Thymus (tissue), 14 donors: ENCODE measurements at places on chromosomes 1 and 21.

DNA sequence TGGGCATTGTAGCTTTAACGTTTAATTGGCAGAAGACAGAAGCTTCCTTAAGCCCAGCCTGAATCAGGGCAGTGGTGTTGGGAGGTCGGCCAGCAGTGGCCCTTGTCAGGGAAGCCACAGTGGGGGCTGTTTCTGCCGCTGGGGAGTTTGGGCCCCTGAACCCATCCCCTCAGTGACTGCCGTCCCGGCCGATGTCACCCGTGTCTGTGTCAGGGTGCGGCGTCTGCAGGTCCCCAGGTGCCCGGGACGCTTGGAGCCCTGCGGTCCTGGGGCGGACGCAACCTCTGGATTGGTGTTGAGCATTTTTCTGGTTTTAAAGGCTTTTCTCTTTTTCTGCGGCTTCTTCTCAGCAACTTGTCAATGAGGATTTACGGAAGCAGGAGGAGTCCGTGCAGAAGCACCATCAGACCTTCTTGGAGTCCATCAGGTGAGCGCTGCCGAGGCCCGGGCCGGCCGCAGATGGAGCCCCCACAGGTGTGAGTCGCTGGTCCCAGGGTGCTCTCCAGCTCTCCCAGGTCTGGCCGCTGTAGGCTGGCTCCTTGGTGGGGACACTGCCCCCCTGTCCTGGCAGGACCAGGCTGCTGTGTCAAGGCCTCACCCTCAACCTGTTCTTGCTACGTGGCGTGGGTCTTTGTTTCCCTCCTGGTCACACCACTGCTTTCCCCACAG, 2.3 kb downstream of the ATAD3C start:
- no peak for DNase-seq

GRCh38 chr1:202266061-202266765, 72.6 kb downstream of the LGR6 start:
- DNase-seq, result no peak

DNA sequence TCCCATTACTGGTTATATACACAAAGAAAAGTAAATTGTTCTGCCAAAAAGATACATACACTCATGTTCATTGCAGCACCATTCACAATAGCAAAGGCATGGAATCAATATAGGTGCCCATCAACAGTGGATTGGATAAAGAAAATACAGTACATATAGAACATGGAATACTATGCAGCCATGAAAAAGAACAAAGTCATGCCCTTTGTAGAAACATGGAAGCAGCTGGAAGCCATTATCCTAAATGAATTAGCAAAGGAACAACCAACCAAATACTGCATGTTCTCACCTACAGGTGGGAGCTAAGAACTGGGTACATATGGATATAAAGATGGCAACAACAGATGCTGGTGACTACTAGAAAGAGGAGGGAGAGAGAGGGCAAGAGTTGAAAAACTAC, 132.6 kb downstream of the PLD5 start:
- no peak for DNase-seq

DNA sequence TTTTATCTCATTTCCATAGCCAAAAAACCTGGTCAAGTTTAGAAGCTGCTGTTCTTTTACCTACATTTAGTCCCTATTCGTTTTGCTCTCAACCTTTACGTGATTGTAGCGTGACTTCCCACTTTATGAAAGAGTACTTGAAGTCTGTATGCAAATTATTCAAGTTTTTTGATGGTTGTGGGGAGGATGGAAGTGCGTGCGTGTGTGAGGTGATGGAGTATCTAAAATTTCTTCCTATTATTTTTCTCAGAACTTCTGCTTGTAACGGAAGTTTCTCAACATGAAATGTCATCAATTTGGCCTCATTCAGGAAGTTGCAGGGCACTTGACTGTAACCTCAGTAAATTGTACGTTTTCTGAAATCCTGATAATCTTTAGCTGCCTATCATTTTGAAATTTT, 64.0 kb downstream of the SAMSN1 start:
- DNase-seq, result no peak

DNA sequence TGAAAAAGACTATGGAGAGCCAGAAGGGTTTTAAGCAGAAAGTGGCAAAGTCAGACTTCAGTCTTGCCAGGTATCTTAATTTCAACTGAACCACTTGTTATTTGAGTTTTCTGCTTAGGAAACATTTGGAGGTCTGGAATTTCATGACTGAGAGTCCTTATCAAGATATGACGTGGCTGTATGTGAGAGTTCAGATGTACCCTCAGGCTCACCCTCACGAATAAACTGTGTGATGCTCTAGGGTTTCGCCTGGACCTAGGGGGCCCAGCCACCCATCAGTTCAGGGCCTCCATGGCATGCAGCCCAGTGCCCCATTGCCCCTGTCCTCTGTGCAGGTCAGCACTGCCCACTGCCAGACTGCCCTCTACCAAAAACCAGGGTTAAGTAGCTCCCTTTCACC, 30.6 kb upstream of the TADA1 start:
- no peak for DNase-seq

GRCh38 chr1:245652116-245652515, 497.3 kb downstream of the KIF26B start:
- DNase-seq, result no peak

DNA sequence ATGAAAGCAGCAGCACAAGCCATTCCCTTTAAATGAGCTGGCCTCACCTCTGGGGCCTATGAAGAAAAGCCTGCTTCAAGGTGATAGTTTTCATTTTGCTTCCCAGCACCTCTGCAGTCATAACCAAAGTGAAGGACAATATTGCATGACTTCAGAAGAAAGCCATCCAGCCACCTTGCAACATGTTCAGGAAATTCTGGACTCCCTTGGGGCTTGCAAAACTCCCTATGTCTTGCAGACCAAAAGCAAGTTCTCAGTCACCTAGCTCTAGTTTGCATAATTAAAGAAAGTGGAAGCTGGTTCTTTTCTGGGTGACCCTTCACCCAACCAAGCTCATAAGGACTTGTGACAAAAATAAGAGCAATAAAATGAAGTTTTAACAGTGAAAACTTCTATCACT, 87.6 kb downstream of the GFI1 start:
- DNase-seq, result no peak

DNA sequence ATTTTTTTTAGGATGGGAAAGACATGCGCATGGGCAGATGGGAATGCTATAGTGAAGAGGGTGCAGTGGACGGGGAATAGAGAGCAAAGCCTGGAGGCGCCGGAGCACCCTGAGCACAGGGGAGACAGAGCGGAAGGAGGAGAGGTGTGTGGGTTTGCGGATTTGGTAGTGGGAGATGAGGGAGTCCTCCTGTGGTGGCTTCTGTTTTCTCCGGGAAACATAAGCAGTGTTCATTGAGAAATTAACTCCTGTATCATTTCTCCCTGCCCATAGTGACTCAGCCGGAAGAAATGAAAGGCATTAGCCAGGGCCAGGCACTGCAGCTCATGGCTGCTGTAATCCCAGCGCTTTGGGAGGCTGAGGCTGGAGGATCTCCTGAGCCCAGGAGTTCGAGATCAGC, 4.7 kb upstream of the PTPRF start:
- no peak for DNase-seq
